B cell (primary cell): ENCODE measurements at places on chromosomes 2 and 18.

DNA sequence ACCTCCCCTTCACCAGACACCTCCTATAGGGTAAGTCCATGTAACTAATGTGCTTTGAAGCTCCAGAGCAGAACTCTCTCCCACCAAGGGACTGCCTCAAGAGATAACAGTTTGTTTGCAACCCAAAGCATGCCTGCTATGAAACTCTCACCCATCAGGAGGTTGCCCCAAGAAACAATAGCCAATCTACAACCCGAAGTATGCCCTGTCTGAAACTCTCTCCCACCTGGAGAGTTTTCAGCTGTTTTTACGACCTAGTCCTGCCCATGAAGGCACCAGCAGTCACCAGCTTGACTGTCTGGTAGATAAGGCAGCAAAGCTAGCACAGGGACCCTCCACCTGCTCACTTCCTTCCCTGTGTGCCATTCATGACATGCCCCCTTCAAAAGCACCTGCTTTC is 533.9 kb upstream of the CRIM1 start:
- no peak for DNase-seq

GRCh38 chr18:61360404-61361383 is 27.5 kb downstream of the CDH20 start:
- peak; percentile 43 for DNase-seq

- no peak for DNase-seq
These were observed 182.6 kb downstream of the PDE11A start for GRCh38 chr2:177889818-177890460.

GRCh38 chr18:9333441-9334328 is 888 bp upstream of the TWSG1 start:
- no peak for DNase-seq

GRCh38 chr2:215933151-215933550 is 80.2 kb downstream of the MREG start:
- DNase-seq = no peak

- DNase-seq = no peak
These were observed 91.0 kb upstream of the RAB6C start for GRCh38 chr2:129888461-129888860.

- DNase-seq = no peak
These were observed 68.7 kb downstream of the STK39 start for GRCh38 chr2:168178520-168179324.

DNA sequence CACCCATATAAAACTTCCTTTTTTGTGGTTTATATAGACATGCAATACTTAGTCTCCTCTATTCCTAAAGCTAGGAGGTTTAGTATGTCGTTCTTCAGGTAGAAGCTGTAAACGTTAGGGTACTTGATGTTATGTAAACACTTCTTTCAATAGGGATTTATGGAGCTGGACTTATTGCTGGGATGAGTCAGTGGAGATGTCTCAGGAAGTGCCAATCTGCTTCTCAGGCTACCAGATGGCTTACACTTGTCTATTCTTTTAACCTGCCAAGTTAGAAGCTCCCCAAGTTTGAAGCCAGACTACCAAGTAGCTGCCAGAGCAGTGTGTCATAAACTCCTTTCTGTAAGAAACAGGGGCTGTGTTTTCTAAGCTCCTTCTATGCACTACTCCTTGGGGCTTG is 756.5 kb upstream of the LRRTM1 start:
- DNase-seq = no peak

DNA sequence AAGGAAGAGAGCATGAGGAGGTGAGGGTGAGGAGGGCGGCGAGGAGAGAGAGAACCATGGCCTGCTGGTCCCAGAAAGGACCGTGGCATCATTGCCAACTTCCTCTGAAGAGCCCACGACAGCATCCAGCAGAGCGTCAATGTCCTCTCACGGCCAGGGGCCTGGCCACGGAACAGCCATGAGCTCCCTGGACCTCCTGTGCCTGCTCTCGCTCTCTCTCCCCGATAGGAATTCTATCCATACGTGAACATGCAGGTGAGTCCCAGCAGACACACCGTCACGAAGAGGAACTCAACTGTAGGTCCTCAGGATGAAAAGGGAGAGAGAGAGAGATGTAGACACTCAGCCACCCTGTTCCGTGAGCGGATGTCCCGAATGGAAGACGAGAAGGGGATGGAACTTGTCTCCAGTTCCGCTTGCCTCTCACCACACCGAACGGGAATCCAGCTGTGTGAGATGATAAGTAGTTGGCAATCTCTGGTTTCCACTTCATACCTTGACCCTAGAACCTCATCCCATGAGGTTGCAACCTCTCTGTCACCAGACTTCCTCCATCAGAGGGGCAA is 107.6 kb downstream of the TNS1 start:
- DNase-seq = no peak

- no peak for DNase-seq
These were observed 6.9 kb upstream of the PARD3B start for GRCh38 chr2:204538182-204539018.

GRCh38 chr2:30470426-30470825 is 23.4 kb downstream of the LCLAT1 start:
- DNase-seq = no peak

DNA sequence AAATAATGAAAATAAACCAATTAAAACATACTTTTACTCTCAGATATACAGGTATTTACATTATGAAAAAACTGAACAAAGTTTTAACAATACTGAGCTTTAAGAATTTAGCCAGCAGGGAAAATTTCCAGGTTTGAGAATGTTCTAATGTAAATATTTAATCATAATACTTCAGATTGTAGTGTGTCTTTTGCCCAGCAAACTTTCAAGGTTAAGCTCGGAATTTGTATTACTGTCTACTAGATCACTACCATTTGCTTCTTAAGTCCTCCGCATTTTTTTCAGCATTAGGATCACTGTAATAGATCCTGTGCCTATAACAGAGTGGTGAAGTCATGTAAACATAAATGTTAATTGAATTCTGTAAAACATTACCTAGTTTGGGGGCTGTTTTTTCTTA is 52.7 kb downstream of the CFAP210 start:
- DNase-seq = no peak

DNA sequence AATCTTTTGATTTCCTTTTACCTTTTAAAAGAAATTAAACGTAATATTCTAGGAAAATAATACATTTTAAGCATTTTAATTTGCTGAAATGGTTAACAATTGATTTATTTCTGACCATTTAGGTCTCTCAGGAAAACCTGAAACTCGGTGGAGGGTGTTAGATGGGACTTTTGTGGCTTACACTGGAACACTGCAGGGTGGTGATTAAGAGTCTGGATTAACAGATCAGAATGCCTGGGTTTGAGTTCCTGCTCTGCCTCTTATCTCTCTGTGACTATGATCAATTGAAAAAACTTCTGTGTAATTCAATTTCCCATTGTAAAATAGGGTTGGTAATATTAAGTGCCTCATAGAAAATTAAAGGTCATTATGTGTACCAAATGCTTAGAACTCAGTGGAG is 168.7 kb downstream of the UBE2E3 start:
- no peak for DNase-seq

GRCh38 chr2:28736034-28736433 is 15.6 kb upstream of the PPP1CB start:
- DNase-seq = no peak

GRCh38 chr2:69013840-69014821 is 1.2 kb downstream of the ANTXR1 start:
- DNase-seq = no peak

DNA sequence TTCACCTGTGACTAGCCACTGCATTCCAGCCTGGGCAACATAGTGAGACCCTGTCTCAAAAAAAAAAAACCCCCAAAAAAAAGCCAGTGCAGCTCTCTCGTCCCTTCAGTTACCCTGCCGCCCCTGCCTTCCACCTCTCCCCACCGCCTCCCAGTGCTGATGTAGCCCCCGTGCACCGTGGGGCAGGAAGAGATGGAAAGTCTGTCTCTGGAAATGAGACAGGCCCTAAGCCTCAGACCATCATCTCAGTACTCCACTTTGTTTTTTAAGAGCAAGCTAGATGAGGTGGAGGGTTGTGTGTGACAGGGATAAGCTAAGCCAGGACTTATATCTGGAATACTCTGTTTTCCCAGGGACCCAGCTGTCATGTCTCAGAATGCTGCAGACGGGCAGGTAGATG is 32.0 kb downstream of the MERTK start:
- DNase-seq = no peak

DNA sequence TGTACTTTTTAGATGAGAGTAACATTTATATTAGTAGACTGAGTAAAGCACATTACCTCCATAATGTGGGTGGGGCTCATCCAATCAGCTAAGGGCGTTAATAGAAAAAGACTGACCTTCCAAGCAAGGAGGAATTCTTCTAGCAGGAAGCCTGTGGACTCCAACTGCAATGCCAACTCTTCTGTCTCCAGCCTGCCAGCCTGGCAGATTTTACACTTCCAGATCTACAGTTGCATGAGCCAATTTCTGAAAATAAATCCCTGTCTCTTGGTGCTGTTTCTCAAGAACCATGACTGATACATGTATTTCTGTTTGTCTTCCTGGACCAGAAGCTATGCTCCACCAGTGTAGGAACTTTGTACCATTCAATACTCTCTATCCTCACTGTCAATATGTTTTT is 69.0 kb upstream of the LMAN1 start:
- no peak for DNase-seq

- no peak for DNase-seq
These were observed 62.7 kb upstream of the KIF5C start for GRCh38 chr2:148812306-148812705.

- no peak for DNase-seq
These were observed 44.1 kb upstream of the HDAC4 start for GRCh38 chr2:239444626-239445577.

- DNase-seq = no peak
These were observed 21.2 kb upstream of the NTSR2 start for GRCh38 chr2:11691076-11691660.

DNA sequence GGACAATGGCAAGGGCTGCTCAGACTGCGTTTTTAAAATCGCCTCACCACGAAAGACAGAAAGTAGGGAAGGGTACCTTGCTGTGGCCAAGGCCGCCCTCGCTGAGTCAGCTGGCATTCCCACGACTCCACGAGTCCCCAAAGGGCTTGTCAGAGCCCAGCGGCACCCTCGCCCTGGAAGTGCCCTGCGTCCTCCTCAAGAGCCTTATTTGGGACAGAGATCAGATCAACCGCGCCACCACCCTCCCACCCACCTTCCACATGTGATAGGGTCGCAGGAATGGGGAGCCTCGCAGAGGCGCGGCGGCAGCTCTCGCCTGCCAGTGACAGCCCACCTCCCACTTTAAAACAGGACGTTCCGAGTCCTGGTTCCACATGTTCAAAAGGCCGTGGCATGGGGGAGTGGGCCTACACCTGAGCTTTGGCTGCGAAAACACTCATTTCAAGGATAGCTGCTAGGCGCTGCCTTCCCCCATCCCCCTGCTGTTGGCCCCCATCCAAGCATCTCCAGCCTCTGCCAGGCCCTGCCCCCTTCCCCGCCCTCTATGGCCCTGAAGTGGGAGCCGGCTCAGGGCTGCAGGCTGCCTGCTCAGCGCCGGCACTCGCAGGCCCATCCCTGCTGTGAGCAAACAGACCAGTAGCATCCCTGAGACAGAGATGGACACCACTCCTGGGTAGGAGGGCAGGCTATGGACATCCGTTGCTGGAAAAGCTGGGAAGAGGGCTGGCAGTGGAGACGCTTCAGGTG is 38.1 kb upstream of the ARHGEF4 start:
- DNase-seq = peak; percentile 20

DNA sequence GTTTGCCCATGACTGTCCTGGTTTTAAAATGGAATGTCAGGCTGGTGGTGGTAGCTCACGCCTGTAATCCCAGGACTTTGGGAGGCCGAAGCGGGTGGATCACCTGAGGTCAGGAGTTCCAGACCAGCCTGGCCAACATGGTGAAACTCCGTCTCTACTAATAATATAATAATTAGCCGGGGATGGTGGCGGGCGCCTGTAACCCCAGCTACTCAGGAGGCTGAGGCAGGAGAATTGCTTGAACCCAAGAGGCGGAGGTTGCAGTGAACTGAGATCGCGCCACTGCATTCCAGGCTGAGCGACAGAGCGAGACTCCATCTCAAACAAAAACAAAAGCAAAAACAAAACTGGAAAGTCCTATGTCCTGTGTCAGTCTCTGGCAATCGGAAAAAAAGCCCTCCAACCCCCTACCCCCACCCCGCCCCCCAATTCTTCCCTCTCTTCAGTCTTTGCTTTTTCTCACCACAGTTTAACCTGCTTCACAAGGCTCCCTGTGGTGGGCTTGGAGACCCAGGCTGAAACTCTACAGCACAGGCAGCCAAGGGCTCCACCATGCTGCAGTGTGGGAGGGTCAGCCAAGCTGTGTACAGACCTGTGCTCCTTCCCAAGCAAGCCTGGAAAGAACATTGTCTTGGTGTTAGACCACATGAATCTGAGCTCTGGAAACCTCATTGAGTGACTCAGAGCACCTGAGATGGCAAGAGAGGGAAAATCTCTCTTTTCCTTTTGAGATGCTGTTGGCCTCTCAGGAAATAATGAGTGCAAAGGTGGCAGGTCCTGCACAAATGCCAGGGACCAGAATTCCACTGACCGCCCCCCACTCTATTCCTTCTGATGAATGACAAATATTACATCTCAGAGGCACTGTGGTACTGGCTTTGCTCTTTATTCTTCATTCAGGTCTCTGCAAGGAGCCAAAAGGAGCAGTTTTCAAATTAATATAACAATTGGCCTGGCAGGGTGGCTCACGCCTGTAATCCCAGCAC is 16.7 kb downstream of the MYCN start:
- DNase-seq = no peak

DNA sequence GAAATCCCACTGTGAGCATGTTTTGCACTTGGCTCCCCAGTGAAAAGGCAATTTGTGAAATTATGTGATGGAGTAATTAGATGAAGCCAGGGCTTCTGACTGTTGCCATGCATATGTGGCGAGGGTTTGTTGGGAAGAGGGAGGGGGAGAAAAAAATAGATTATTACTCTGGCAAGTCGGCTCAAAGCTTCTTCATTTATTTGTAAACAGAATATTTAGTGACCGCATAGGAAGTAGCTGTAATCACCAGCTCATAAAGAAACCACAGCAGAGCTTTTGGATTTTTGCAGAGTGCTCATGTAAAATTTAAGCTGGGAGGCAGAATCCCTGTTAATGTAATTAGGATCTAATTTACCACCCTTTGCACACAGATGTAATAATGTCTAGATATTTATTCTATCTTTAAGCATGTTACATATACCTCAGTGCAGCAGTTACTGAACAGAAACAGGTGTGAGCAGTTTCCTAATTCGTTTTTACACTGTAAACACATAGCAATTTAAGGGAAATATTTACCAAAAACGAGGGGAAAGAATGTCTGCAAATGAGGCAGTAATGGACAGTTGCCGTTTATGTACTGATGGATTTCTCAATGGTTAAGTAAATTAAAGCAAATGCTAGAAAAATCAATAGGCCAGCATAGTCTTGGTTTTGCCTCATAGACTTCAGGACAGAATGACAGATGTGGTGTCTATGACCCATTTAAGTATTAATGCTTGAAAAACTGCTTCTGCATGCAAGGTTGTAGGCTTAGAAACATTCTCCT is 87.9 kb downstream of the MEIS1 start:
- DNase-seq = no peak

DNA sequence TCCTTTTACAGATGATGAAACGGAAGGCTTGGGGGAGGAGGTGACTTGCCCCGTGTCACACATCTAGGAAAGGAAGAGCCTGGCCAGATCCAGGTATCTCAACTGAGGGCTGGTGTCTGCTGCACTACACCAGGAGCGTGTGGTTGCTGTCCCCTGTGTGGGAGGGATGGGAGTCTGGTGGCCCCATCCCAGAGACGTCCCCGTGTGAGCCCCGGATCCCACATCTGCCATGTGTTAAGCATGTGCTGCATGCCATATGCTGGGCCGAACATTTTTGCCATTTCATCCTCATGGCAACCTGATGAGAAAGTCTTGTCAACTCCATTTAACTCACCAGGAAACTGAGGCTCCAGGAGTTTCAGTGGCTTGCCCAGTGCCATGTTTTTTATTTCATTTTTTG is 4.2 kb downstream of the GAREM2 start:
- no peak for DNase-seq
